Right hindlimb (tissue), 1 donor: ENCODE measurements at places on chromosomes 5 and 9.

GRCh38 chr9:116163293-116164055, 9.9 kb downstream of the PAPPA start:
- DNase-seq = no peak

GRCh38 chr9:758146-758545, 83.4 kb upstream of the DMRT1 start:
- DNase-seq = no peak

DNA sequence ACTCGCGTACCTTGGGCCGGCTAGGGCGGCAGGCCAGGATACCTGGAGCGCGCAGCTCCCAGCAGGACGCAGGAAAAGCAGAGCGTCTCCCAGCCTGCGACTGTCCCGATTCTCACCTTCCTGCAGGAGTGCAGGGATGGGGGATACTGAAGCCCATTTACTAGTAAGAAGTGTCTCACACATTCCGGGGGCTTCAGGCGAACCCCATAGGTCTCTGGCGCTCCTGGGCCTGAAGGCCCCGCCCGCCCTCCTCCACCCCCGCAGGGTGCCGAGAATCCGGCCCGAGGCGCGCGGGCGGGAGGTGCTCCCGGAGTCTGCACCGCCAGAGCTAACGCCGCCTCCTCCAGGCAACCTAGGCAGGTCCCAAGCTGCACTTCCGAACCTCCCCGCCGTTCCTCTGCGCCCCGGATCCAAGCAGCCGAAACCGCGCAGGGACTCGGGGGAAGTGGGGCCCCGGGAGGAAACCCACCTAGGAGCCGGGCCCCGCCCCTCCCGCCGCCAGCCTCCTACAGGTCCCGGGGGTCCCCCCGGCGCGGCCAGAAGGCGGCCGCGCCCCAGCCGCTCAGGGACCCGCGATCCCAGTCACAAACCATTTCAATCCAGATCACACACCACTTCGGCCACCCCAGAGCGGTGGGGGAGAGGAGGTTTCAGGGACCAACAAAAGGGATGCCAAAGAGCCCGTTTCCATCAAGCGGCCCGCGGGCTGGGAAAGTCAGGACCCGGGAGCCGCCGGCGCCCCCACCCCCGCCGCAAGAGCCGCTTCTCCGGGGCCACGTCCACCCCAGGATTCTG, 1.2 kb downstream of the ROR2 start:
- DNase-seq = peak; percentile 69

GRCh38 chr5:121741156-121741555, 110.5 kb upstream of the FTMT start:
- no peak for DNase-seq

GRCh38 chr9:128187361-128187760, 4.0 kb downstream of the CIZ1 start:
- no peak for DNase-seq

GRCh38 chr5:100828898-100829356, 74.2 kb downstream of the ST8SIA4 start:
- DNase-seq = no peak
